ENCODE measurements at places on chromosomes 3 and 15.

- no peak overlapping the region for H3K27ac ChIP-seq
- no peak overlapping the region for H3K4me3 ChIP-seq
- no peaks in the 10 kb centered on the region for H3K36me3 ChIP-seq
- H3K4me1 ChIP-seq: no peaks in the 10 kb centered on the region
- DNase-seq: no peak
These were observed 4.7 kb downstream of the KY start for GRCh38 chr3:134646086-134646485.

DNA sequence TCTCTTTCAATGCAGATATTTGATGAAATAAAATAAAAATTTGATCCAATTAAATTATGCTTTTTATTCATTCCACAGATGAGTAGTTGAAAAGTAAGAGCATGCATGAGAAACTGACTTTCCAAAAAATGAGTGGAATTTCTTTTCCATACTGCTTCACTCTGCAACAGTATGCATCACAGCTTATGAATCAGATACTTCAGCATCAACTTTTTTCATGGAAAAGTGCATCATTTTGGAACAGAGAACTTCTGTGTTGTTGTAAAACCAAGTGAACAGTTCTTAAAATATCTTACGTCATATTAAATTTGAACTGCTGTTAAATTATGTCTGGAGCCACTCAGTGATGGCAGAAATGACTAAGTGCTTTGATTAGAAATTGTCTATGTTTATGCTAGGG lies 16.7 kb upstream of the SLC7A14 start:
- H3K4me1 ChIP-seq: no peaks in the 10 kb centered on the region
- no peak for DNase-seq
- H3K4me3 ChIP-seq: no peak overlapping the region

DNA sequence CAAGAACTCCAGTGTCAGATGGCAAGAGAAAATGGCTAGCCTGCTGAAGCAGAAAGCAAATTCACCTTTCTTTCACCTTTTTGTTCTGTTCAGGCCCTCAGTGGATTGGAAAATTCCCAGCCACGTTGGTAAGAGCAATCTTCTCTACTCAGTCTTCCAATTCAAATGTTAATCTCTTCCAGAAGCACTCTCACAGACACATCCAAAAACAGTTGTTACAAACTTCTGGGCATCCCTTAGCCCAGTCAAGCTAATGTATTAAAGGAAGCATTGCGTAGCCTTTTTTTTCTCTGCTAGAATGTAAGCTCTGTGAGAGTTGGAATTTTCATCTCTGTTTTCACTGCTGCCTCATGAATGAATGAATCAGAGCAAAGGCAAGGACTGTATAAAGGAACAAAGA lies 109.2 kb upstream of the ROBO2 start:
- H3K27ac ChIP-seq: no peak overlapping the region
- DNase-seq: no peak
- no peaks in the 10 kb centered on the region for H3K36me3 ChIP-seq

- H3K27me3 ChIP-seq: no peaks in the 10 kb centered on the region
- no peak overlapping the region for H3K4me3 ChIP-seq
- H3K4me1 ChIP-seq: no peaks in the 10 kb centered on the region
These were observed 447.8 kb upstream of the BCHE start for GRCh38 chr3:166285001-166285400.

- H3K27me3 ChIP-seq: no peaks in the 10 kb centered on the region
- DNase-seq: no peak
- H3K36me3 ChIP-seq: peaks cover 4% of the 10 kb centered on the region
- H3K27ac ChIP-seq: no peak overlapping the region
These were observed 9.0 kb downstream of the TTC14 start for GRCh38 chr3:180611006-180611405.

DNA sequence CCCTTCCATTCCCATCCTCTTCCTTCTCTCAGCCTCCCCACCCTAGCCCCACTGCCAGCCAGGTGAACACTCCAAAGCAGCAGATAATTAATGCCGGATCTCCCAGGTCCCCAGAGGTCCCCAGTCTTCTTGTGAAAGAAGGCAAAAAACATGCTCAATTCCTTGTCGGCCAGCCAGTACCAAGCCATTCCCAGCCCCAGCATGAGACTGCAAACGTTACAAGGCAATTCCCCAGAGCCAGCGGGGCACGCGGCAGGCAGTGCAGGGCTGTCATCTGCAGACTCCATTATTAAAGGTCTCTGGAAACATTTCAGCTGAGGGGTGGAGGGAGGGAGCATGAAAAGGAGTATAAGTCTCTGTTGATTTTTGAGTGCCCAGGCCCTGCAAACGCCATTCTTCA lies 117.8 kb downstream of the XXYLT1 start:
- H3K27ac ChIP-seq: no peak overlapping the region
- no peak for DNase-seq
- H3K4me1 ChIP-seq: peaks cover 25% of the 10 kb centered on the region
- no peak overlapping the region for H3K4me3 ChIP-seq

DNA sequence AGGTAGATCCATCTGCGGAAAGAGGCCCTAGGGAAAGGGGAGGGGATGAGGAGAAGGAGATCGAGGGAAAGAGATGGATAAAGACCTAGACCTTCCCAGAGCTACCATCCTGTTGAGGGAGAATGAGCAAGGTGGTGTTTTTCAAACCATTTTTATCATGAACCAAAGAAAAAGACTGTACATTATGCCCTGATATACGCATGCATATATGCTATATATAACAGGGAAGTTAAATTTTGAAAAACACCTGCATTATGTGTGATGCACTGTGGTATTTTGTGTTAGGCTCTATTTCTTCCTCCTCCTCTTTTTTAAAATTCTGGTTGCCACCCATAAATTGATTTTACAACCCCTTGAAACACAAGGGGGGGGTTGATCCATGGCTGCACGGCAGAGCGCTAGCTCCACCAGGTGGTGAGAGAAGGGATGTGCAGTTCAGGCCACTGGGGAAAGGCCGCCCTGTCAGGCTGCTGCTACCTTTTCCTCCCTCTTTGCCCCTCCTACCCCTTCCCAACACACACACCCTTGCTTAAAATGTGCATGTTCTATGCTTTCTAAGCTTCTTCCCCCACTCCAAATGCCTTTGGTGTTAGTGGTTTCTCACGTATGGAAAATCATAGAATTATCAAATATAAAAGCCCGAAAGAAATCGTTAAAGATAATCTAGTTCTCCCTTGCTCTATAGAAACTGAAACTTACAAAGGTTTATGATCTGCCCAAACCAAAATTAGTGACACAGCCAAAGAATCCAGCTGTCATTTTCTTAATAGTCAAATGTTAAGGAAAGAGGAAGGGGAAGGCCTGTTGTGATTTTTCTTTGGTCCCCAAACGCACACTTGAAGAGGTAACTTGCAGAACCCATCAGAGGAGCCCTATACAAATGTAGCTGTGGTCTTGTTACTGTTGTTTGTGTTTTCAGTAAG lies 262.0 kb upstream of the UMPS start:
- DNase-seq: no peak
- no peaks in the 10 kb centered on the region for H3K27me3 ChIP-seq
- no peaks in the 10 kb centered on the region for H3K4me1 ChIP-seq
- no peaks in the 10 kb centered on the region for H3K36me3 ChIP-seq

- H3K4me1 ChIP-seq: peaks cover 83% of the 10 kb centered on the region
- DNase-seq: no peak
- peak overlapping the region; percentile 97 for H3K27ac ChIP-seq
- no peaks in the 10 kb centered on the region for H3K36me3 ChIP-seq
- no peaks in the 10 kb centered on the region for H3K27me3 ChIP-seq
These were observed 32.2 kb downstream of the SLC6A6 start for GRCh38 chr3:14434498-14435151.

DNA sequence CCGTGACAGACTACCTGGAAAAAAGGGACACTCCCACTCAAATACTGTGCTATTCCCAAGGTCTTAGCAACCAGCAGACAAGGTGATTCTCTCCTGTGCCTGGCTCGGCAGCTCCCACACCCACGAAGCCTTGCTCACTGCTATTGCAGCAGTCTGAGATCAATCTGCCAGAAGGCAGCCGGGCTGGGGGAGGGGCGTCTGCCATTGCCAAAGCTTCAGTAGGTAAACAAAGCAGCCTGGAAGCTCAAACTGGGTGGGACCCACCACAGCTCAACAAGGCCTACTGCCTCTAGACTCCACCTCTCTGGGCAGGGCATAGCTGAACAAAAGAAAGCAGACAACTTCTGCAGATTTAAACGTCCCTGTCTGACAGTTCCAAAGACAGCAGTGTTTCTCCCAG lies 128.4 kb upstream of the SETMAR start:
- H3K36me3 ChIP-seq: no peaks in the 10 kb centered on the region
- DNase-seq: no peak
- no peak overlapping the region for H3K4me3 ChIP-seq
- no peaks in the 10 kb centered on the region for H3K4me1 ChIP-seq
- H3K27ac ChIP-seq: no peak overlapping the region
- no peaks in the 10 kb centered on the region for H3K27me3 ChIP-seq

- no peaks in the 10 kb centered on the region for H3K4me1 ChIP-seq
- H3K27me3 ChIP-seq: no peaks in the 10 kb centered on the region
- H3K27ac ChIP-seq: no peak overlapping the region
- H3K36me3 ChIP-seq: no peaks in the 10 kb centered on the region
- no peak for DNase-seq
These were observed 748.6 kb upstream of the GBE1 start for GRCh38 chr3:82509951-82510603.

- peaks cover 47% of the 10 kb centered on the region for H3K36me3 ChIP-seq
- H3K4me3 ChIP-seq: no peak overlapping the region
- no peaks in the 10 kb centered on the region for H3K4me1 ChIP-seq
- no peaks in the 10 kb centered on the region for H3K27me3 ChIP-seq
These were observed 25.2 kb upstream of the DOCK3 start for GRCh38 chr3:50649451-50649931.

DNA sequence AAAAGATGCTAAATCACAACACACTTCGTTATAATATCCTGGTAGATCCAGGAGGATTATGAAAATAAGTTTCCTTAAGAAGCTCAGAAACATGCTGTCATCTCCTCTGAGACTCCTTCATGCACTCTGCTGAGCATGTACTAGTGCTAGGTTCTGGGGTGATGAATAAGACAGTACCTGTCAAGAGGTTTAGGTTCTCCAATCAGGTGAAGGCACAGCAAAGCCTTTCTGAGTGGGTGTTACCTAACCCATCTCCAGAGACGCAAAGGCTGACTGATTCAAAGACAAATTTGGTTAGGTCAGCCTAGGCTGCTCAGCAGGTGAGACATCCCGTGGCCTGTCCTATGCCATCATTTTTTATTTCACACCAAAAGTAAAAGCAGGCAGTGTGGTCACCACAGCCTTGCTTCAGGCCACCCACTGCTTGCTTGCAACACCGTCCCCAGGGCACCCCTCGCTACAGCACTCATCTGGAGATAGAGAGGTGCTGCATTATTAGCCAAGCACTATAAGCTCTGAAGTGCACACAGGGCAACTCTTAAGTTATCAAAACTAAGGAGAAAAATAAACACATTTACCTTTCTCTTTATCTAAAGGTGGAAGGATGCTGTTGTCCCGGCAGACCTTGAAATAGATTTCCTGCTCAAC lies 117.2 kb downstream of the TJP1 start:
- H3K27me3 ChIP-seq: peaks cover 7% of the 10 kb centered on the region
- no peak overlapping the region for H3K27ac ChIP-seq
- H3K36me3 ChIP-seq: no peaks in the 10 kb centered on the region
- H3K4me3 ChIP-seq: no peak overlapping the region

- H3K27ac ChIP-seq: no peak overlapping the region
- no peak for DNase-seq
- H3K4me3 ChIP-seq: no peak overlapping the region
- peaks cover 5% of the 10 kb centered on the region for H3K36me3 ChIP-seq
- H3K4me1 ChIP-seq: peaks cover 4% of the 10 kb centered on the region
These were observed 184.1 kb downstream of the XXYLT1 start for GRCh38 chr3:195086885-195087284.

DNA sequence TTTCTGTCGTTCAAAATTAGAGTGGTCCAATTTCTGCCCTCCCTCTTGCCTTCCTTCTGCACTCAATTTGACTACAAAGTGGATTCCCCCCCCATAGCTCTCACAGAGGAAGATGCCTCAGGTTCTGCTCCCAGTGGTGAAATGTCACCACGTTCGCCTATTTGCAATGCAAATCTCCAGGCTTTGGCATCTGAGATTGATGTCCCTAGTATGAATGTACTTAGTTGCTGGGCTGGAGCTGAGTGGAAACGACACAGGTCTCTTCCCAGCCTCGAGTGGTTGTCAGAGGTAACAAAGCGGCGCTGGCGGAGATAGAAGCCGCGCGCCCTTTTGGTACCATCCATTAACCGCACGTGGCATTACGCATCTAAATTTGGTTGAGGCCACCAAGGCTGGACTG lies 860.1 kb downstream of the MCTP2 start:
- H3K27me3 ChIP-seq: no peaks in the 10 kb centered on the region
- H3K4me1 ChIP-seq: no peaks in the 10 kb centered on the region
- H3K36me3 ChIP-seq: no peaks in the 10 kb centered on the region

DNA sequence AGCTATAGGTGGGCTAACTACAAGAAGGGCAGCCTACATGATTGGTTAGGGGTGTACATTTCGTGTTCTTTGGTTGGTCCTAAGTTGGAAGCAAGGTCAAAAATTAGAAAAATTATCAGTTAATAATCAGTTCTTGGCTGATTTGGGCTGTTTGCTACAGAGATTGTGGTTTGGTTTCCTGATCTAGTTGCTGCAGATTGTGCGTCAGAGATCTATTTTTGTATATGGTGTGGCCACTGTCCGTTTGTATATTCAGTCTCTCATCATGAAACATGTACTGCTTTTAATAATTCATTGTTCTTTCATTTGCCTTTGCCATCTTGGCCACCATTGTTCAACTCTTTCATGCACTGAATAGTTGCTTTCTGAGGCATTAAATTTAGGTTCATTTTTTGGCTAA lies 80.9 kb downstream of the LRRC3B start:
- H3K27ac ChIP-seq: no peak overlapping the region
- H3K4me3 ChIP-seq: no peak overlapping the region
- no peaks in the 10 kb centered on the region for H3K4me1 ChIP-seq
- no peaks in the 10 kb centered on the region for H3K27me3 ChIP-seq

DNA sequence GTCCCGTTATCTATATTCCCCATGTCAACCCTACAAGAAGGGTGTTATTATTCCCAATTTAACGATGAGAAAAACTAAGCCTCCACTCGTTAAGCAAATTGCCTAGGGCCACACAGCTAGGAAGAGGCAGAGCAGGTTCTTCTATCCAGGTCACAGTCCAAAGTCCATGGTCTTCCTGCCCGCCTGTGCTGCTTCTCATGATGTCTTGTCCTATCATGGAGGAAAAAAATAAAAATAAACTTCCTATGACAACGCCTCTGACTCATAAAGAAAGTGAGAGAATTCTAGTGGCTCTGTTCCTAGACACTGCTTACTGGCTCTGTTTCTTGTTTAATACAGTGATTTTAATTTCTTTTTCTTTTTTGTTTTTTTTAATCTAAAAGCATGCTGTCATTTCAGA lies 9.7 kb downstream of the COL8A1 start:
- no peak overlapping the region for H3K4me3 ChIP-seq
- no peaks in the 10 kb centered on the region for H3K36me3 ChIP-seq
- no peaks in the 10 kb centered on the region for H3K27me3 ChIP-seq
- H3K27ac ChIP-seq: no peak overlapping the region
- H3K4me1 ChIP-seq: no peaks in the 10 kb centered on the region
- no peak for DNase-seq

All from T-cell (primary cell).